ENCODE measurements at places on chromosomes 16 and 17.
A peak's percentile ranks its signal among the peaks of the same experiment; 100 is the strongest.

- DNase-seq, result no peak
These were observed 4.7 kb downstream of the IGSF6 start for GRCh38 chr16:21647562-21648164.

DNA sequence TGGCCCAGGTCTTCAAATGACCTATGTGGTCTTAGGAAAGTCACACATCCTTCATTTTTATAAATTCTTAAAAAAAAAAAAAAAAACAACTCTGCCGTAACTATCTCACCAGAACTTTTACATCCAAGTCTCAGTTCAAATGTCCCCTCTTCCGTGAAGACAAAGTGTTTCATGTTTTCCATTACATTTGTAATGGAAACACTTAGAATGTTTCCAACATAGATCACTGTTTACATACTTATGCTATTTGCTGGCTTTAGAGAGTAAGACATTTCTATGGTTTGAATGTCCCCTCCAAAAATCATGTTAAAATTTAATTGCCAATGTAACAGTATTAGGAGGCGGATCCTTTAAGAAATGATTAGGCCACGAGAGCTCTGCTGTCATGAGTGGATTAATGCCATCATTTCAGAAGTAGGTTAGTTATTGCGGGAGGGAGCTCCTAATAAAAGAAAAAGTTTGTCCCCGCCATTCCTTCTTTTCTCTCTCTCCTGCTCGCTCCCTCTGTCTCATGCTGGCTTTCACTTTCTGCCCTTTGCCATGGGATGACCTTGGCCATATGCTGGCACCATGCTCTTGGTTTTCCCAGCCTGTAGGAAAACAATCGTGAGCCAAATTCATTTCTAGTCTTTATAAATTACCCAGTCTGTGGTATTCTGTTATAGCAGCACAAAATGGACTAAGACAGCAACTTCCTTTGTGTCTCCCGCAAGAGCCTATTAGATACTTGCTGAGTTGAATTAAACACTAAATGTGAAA lies 887.8 kb upstream of the SOX9 start:
- no peak for DNase-seq

- no peak for DNase-seq
These were observed 265.5 kb downstream of the C16orf95 start for GRCh38 chr16:87051526-87052320.

- DNase-seq, result no peak
These were observed 71.0 kb upstream of the DOC2B start for GRCh38 chr17:252456-252855.

DNA sequence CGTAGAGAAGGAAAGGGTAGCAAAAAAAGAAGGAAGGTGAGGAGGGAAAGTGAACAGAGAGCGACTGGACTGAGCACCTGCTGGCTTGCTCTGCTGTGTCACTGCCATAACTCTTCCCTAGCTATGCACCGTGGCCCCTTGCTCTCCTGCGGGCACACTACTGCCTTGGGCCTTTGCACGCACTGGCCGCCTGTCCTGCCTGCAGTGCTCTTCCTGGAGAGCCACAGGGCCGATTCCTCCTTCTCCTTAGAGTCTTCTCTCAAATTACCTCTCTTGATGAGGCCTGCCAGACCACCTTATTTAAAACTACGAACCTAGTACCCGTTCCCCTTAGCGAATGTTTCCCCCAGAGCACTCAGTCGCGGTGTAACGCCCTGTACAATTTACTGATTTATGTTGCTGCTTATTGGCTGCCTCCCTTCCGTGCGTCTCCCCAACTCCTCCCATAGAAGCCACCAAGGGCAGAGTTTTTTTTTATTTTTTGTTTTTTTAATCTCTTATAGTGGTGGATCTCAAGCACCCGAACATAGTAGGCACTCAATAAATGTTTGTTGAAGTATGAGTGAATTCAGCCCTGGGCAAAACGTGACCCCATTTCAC lies 70.3 kb downstream of the RAI1 start:
- DNase-seq, result no peak

GRCh38 chr17:76414334-76415295 lies 30.2 kb downstream of the SPHK1 start:
- no peak for DNase-seq

DNA sequence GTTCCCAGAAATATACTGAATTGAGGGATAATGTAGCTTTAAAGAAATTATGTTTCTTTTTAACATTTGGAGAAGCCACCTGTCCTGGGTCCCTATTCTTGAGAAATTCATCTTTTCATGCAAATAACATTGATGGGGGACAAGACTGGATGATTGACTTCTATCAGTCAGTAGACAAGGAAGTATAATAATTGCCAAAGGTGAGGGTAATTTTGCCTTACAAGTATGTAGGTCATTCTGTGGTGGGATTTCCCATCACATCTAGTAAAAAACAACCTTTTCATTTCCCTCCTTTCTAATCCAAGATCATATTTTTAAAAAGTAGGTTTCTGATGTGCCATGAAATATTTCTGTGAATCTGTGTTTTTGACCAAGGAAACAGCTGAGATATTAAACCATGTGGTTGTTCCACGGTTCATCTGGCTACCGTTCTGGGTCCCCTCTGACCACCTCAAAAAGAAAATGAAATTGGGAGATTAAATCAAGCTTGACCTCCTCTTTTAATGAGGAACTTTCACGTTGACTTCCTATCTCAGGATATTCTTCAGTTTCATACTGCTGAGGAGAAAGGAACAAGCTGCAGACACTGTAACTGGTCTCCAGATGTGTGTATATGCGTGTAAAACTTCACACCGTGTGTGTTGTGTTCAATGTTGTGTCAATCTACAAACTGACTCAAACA lies 138.6 kb downstream of the MAP2K6 start:
- no peak for DNase-seq

- DNase-seq, result no peak
These were observed 36.1 kb upstream of the MRC2 start for GRCh38 chr17:62591333-62591732.

DNA sequence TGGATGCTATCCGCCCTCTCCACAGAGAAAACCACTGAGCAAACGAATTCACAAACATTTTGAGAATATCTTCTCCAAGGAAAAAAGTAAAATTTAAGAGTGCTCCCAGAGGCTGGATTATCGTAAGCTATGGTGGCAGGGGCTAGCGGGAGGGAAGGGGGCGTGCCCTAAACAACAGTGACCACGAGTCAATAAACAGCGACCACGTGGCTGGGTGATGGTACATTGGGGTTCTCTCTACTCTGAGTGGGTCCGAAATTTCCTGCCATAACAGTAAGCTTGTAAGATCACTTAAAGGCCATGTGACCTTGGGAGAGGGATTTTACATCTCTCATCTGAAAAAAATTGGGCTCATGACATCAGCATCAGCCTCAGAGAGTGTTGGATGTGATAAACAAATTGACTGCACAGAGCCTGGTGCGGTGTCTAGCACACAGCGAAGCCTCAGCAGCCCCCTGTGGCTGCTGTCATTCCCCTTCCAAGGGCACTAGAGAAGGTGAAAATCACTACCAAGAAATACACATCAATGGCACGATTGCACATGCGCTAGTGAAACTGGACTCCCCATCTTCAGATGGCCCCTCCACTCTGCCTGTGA lies 213.2 kb downstream of the XYLT1 start:
- no peak for DNase-seq

DNA sequence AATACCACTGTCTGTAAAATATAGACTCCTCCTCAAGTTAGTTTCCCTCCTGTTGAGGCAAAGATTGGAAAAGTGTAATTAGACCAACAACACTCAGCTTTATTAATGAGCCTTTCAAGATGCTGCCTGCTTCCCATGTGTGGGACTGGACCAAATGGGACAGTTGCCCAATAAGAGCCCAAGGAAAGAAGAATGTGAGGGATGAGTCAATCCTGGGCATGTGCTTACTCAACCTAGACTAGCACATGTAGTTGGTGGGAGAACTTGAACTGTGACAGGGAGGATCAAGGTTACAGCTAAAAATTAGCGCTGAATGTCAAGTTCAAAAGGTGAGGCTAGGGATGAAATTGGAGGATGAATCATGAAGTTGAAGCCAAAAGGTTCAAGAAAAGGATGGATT lies 435.5 kb downstream of the CA10 start:
- DNase-seq, result no peak

GRCh38 chr17:16129441-16130205 lies 85.7 kb downstream of the NCOR1 start:
- DNase-seq, result no peak

GRCh38 chr16:72501739-72502593 lies 330.0 kb upstream of the PMFBP1 start:
- peak; percentile 43 for DNase-seq

DNA sequence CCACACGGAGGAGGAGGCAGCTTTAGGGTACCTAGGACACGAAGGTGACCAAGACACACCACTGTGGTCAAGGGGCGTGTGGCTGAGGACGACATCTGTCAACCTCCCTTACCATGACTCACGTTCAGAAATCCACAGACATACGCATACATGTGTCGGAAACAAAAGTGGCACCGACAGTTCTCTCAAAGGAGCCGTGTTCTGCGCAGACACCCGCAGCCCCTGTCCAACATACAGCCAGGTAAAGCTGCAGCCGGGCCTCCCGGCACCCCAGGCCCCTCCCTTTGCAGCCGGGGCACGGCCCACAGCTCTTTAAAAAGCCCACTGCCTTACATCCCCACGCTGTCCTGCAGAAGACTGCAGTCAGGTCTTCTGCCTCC lies 40.5 kb upstream of the KLHDC4 start:
- DNase-seq, result no peak

- no peak for DNase-seq
These were observed 14.6 kb downstream of the ANKRD40 start for GRCh38 chr17:50693036-50693682.

- peak; percentile 11 for DNase-seq
These were observed 417.1 kb downstream of the TMEM114 start for GRCh38 chr16:8173111-8173644.

All from non-pigmented ciliary epithelial cell (primary cell).